ENCODE measurements at places on chromosomes 7 and 10.

DNA sequence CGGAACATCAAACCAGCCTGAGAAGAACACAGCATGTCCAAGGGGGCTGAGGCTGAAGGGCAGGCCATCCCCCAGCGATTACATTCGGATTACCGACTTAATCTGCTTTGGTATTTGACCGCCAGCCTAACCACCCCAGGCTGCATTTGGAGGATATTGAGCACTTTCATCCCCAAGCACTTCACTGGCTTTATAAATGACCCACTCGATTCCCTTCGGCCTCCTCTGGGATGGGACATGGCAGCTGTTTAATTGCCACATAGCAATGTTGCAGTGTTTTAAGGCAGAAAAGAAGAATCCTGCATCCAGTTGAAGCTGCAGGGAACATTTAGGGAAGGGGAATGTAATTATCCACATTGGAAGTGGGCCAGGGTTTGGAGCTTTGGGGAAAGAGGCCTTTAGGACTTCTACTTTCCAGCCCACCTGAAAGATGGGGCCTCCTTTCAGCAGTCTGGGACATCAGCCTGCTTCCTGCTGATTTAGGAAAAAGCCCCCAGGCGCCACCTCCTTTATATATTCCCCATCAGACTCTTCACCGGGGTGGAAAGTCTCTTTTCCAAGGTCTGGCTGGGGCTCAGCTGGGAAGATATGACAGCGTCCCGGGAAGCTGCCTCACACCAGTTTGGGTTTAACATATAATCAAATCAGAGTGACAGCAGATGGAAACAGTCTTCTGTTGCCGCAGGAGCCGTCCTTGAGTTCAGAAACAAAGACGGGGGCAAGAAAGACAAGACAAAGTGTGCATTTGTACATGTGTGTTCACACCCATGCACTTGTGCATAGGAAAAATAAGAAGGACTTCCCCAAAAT, 9.2 kb downstream of the DPCD start:
- no peak for DNase-seq

DNA sequence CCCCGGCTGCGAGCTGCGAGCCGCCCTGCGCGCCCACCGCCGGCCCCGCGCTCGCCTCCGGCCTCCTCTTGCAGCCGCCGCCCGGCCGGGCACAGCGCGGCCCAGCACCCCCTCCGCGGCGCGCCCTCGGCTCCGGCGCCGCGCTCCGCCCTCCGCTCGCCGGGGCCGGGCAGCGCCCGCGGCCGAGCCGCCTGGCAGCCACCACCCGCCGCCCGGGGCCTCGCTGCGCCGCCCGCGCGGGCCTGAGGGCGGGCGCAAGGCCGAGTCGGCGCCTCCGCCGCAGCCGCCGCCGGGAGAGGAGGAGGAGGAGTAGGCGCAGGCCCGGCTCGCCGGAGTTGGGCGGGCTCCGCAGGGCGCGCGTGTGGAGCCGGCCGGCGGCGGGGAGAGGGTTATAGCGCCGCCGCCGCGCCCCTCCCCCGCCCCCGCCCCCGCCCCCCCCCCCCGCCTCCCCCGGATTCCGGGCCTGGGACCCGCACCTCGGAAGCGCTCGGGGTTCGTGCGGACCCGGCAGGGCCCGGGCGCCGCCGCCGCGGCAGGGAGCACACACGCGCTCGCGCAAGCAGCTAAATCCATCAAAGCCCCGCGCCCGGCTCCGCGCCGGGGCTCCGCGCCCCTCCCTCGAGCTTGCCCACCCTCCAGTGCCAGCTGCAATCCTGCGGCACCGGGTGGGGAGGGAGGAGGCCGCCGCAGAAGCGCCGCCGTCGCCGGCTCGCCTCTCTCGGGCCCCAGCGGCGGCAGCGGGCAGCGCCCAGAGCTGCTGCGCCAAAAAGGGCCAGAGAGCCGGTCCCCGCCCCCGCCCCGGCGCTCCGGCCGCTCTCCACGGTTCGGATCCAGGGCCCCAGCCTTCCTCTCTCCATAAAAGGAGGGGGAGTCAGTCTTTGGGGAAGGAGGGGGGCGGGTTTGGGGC, at the start of gene PDGFA:
Gene PDGFA, minus strand, starts transcription at position 363 of the 907 bp plus-strand sequence. CDS start 845 bp downstream, outside the sequence.
- no peak for DNase-seq

DNA sequence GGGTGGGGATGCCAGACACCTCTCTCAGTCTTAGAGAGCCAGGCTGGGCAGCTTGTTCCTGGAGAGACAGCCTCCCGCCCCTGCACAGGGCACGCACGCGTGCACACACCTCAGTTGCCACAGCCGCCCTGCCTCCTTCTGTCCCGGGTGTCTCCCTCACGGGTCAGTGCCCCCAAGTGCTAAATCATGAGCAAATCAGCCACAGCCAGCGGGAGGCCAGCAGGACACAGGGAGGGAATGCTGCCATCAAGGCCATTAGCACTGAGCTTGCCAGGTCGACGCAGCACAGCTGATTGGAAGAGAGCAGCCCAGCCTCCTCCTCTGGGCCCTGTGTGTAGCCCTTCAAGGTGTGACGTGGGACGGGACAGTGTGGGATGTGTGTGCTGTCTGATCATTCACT, 130.4 kb downstream of the CDH23 start:
- no peak for DNase-seq

DNA sequence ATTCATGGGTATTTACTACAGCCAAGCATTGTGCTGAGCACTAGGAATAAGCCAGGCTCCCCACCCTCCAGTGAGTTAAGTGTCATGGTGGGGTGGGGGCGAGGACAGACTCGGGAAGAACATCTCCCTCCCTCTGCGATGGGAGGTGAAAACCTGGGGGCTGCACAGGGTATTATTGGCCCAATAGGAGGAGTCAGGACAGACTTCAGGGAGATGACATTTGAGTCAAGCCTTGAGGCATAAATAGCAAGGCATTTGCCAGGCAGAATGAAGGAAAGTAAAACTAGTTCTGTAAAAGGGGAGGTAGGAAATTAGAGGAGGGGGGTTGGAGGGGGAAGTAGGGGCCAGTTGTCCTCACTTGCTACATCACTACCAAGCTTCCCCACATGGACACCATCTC, 18.9 kb downstream of the NKX2-3 start:
- no peak for DNase-seq

DNA sequence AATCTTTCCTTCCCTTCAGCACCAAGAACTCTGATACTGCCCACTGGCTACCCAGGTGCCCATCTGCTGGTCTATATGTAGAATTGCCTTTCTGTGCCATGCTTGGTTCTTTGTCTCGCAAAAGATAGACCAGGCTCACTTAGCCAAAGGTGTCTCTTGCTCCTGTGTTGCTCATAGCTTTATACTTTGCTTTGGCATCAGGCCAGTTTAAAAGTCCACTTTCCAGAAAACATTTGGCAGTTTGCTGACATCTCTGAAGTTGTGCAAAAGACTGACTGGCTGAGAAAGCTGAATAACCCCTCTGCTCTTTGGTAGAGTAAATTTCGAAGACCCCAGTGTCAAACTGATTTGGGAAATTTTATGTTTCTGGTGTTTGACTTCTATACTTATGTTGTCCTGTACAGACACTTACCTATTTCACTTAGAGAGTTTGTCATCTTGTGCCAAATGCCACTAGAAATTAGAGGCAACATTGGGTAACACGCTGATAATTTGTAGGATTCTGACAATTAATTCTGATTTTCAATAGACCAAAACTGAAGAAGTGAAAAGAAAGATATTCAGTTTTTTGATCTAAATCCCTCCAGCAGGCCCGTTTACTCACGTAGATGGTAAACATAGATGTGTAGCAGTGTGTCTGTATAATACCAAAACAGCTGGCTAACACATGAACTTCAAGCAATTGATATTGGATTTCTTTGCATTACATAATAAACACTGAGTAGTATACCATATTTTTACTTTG, 91.1 kb downstream of the CPED1 start:
- DNase-seq: no peak

GRCh38 chr10:22372917-22373316, 27.6 kb downstream of the SPAG6 start:
- no peak for DNase-seq

GRCh38 chr10:58754469-58755339, 242.0 kb downstream of the BICC1 start:
- DNase-seq: no peak

- DNase-seq: no peak
These were observed 17.4 kb upstream of the CBLL1 start for GRCh38 chr7:107726356-107727130.

DNA sequence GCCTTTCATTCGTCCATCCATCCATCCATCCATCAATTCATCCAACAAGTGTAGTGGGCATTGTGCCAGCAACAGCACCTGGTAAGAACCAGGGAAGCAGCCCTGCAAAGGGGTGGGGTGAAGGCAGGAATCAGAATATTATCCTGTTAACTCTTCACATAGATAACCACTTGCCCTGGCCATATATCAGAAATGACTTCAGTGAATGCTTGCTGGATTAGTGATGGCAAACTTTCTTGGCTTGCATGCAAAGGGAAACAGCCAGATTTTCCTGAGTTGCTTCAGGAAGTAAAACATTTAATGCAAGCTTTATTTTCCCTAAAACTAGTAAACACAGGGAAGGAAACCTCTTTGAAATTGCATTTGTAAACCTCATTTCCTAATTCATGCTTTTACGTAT, 743 bp downstream of the OR2A5 start:
- no peak for DNase-seq

GRCh38 chr10:4240608-4241197, 455.7 kb upstream of the KLF6 start:
- no peak for DNase-seq

GRCh38 chr7:141291541-141291940, 217.7 kb downstream of the TMEM178B start:
- DNase-seq: no peak

- no peak for DNase-seq
These were observed 53.5 kb downstream of the RAMP3 start for GRCh38 chr7:45211066-45211465.

DNA sequence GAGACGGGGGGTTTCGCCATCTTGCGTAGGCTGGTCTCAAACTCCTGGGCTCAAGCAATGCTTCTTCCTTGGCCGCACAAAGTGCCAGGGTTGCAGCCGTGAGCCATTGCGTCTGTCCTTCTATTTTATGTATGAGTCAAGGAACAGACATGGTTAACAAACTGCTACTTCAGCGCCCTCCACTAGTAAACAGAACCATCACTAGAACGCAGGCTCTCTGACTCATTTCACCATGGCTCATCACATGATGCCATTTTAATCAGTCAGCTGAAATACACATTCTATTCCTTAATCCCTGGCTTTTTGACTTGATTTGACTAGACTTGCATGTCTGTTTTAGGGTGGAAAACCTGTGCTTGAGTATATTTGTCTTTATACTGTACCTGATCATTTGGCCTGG, 41.3 kb downstream of the CELF2 start:
- no peak for DNase-seq

DNA sequence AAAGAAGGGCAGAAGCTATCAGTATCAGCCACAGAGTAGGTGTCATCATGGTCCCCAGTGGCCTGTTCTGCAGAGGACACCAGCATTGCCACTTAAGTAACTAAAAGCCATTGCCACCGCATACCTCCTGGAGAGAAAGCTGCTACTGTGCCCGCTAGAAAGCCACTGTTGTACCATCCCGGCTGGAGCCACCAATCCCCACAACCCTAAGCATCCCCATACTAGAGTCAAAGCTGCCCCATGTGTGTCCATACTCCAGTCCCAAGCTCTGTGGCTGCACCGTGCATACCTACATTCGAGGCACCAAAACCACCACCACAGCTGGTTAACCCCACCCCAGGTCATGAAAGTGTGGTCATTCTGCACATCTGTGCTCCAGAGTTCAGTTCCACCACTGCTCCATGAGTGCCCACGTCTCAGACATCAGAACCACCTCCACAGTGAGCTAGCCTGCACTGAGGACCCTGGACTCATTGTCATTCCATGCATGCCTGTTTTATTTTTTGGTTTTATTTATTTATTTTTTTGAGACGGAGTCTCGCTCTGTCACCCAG, 9.5 kb upstream of the SEPTIN14 start:
- no peak for DNase-seq

- DNase-seq: no peak
These were observed 15.5 kb downstream of the ARMH3 start for GRCh38 chr10:102040305-102041050.

- DNase-seq: no peak
These were observed 140.3 kb upstream of the LAMB4 start for GRCh38 chr7:108270385-108271015.

DNA sequence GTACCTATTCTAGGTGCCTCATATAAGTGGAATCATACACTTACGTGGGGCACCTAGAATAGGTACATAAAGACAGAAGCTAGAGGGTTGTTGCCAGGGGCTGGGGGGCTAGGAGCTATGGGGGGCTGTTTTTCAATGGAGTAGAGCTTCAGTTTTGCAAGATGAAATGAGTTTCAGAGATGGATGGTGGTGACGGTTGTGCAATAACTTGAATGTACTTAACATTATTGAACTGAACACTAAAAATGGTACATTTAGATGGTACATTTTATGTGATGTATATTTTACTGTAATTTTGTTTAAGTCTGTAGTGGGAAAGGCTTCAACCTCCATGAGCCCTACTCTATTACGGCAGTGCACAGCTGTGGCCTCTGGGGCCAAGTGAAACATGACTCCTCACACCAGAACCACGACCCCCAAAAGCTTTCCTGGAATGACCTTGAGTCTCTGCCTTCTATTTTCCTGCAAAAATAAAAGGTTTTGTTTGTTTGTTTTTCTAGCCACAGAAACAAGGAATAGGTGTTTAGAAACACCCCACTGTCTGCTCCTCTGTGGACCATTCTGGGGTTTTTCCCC, 147.3 kb upstream of the PLXNA4 start:
- DNase-seq: no peak

- DNase-seq: no peak
These were observed 168.9 kb upstream of the PHF14 start for GRCh38 chr7:10804770-10805169.

- no peak for DNase-seq
These were observed 45.4 kb downstream of the NT5C2 start for GRCh38 chr10:103147645-103148044.
